ENCODE measurements at places on chromosomes 4 and X. TPM values are rescaled to one million over a fixed set of nuclear protein-coding genes. Genes with fewer than 3 reads are reported as not detected.

DNA sequence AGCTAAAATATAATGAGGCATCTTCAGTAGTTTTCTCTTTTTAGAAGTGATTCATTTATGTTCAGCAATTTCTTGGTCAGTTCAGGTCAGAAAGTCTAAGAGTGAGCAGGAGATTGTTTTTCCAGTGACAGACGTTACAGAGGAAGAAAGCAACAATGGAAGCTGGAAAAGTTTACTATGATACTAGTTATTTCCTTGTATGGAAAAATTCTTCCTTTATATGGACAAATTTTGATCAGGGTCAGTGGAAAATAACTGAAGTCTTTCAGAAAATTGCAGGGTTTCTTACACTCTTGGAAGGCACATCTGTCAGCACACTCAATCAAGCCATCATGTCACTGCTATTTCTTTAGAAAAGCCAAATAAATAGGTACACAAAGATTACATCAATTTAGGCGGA is 1120.7 kb downstream of the FAT4 start:
- DNase-seq: no peak

DNA sequence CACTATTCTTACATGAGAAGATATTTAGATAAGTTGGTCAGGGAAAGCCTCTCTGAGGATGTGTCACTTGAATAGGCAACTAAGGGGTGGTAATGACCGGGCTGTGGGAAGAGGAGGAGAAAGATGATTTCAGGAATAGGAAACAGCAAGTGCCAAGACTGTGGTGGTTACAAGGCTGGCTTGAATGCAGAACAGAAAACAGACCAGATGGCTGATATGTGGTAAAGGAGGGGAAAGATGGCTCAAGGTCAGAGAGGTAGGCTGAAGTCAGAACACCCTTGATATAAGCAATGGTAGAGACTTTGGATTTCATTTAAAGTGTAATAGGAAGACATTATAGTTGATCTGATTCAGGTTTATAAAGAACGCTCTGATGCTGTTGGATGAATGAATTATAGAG is 15.0 kb downstream of the TLR7 start:
- no peak for DNase-seq

The PRSS12 gene
- total RNA-seq: 12.2 TPM

- DNase-seq: no peak
Observed at GRCh38 chr4:99821918-99822503, 5.4 kb downstream of the DAPP1 start.

DNA sequence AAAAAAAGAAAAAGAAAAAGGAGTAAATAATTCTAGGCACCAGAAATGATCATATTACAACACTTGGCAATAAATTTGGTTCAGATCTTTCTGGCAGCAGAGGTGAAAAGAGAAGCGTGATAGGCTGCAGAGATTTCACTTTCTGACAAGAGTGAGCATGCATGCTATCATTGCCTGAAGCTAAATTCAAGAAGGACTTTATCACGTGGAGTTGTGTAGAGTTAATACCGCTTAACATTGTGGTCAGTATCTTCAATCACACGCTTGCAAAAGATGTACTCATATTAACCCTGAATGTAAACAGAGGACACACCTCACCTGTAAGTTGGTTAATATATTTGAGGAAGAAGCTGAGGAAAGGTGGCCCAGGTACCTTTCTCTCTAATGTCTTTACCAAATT is 31.4 kb upstream of the RBPJ start:
- peak; percentile 25 for DNase-seq

DNA sequence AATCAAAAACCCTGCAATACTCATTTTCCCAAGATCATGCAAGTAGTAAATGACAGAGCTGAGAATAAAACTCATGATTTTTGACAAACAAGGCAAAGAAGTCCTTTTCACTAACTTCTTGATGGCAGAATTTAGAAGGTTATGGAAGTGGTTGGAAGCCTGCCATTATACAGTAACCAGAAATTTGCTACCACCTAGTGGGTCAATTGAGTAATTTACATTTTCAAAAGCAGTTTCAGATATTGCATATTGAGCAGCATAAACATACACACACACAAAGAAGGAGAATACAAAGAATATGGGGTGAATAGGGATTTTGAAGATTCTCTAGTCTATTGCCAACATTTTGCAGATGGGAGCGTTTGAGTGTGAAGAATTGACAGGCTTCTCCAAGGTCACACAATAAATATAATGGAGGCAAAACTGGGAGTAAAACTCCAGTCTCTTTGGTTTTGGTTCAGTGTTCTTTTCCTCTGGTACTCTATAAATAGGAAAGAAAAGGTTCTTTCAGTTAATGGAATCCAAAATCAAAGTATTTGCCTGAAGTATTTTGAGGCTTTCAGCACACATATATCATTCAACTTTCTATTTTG is 70.2 kb downstream of the GC start:
- peak; percentile 38 for DNase-seq

DNA sequence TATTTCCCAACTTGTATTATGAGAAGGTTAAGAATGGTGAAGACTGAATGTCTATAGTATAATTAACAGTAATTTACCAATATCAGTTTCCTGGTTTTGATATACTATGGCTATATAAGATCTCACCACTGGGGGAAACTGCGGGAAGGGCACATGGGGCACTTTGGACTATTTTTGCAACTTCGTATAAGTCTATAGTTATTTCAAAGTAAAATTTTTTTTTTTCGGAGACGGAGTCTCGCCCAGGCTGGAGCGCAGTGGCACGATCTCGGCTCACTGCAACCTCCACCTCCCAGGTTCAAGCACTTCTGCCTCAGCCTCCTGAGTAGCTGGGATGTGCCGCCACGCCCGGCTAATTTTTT is 46.1 kb downstream of the CXorf58 start:
- DNase-seq: no peak
